ENCODE measurements at places on chromosomes 16 and 17.

GRCh38 chr16:57846078-57846697 lies 43.9 kb upstream of the KIFC3 start:
- no peak for DNase-seq
- no peaks in the 10 kb centered on the region for H3K4me1 ChIP-seq
- no peaks in the 10 kb centered on the region for H3K36me3 ChIP-seq
- H3K27ac ChIP-seq = no peak overlapping the region

GRCh38 chr16:48972236-48972635 lies 309.4 kb downstream of the CBLN1 start:
- no peaks in the 10 kb centered on the region for H3K27me3 ChIP-seq
- H3K4me3 ChIP-seq = no peak overlapping the region
- no peaks in the 10 kb centered on the region for H3K36me3 ChIP-seq
- no peak for DNase-seq

DNA sequence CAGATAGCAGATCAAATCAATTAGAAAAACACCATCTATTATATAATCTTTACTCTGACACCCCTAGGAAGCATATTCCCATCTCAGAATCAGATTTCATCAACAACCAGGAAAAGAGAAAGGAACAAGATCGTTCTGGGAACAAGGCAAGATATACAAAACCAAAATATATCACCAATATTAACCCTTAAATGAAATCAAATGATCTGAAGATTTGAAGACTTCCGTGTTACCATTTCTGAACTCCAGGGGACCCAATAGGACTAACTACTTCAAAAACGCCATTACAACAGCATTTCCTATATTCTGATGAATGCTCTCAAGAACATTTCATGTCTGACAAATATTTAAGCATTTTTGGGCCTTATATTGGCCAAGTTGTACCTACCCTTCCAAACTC lies 624.2 kb upstream of the ZFHX3 start:
- no peaks in the 10 kb centered on the region for H3K4me1 ChIP-seq
- H3K36me3 ChIP-seq = no peaks in the 10 kb centered on the region
- H3K27ac ChIP-seq = no peak overlapping the region
- no peak for DNase-seq

DNA sequence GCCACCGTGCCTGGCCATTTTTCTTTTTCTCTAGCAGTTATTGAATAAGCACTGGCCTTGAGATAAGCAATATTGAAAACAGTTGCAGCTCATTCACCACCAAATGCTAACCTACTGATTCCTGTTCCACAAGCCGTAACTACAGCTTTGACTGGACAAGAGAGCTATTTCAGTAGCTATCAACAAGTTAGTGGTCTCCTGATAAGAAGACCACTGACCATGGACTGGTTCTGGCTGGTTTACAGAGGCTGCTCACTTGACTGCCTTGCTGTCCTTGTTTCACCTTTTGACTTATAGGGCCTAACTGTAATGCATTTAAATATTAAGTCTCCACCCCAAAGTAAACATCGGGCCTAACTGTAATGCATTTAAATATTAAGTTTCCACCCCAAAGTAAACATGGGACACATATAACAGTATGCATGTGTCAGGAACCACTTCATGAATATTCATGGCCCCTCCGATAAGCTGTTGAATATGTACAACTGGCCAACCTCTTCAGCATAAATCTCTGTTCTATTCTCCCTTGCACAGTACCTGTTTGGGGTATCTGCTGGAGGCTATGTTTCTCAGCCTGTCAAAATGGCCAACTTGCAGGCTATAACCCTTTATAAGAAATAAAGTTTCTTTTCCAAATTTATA lies 94.1 kb downstream of the USP32 start:
- H3K36me3 ChIP-seq = peaks cover 26% of the 10 kb centered on the region
- H3K27ac ChIP-seq = no peak overlapping the region
- DNase-seq = no peak
- no peaks in the 10 kb centered on the region for H3K4me1 ChIP-seq

GRCh38 chr17:47305302-47305923 lies 18.3 kb upstream of the EFCAB13 start:
- DNase-seq = no peak
- 0 out of 2 replicates have a peak, but pooled peaks cover 4% of the 10 kb centered on the region for H3K36me3 ChIP-seq
- H3K4me1 ChIP-seq = no peaks in the 10 kb centered on the region
- no peaks in the 10 kb centered on the region for H3K27me3 ChIP-seq

All from DND-41 (cell line).